CD8-positive, alpha-beta memory T cell (primary cell): ENCODE measurements at places on chromosomes 1 and 21. TPM values are rescaled to one million over a fixed set of nuclear protein-coding genes. Genes with fewer than 3 reads are reported as not detected.
A peak's percentile ranks its signal among the peaks of the same experiment; 100 is the strongest.

Gene TMEM269
- 0.16 TPM for total RNA-seq

Gene LAPTM5
- 204 TPM for total RNA-seq

Gene SPRR2G
- total RNA-seq, result not detected

Gene DCDC2B
- total RNA-seq, result not detected

Gene LCE6A
- not detected for total RNA-seq

Gene KRTAP10-5
- not detected for total RNA-seq

Gene OLIG2
- not detected for total RNA-seq

DNA sequence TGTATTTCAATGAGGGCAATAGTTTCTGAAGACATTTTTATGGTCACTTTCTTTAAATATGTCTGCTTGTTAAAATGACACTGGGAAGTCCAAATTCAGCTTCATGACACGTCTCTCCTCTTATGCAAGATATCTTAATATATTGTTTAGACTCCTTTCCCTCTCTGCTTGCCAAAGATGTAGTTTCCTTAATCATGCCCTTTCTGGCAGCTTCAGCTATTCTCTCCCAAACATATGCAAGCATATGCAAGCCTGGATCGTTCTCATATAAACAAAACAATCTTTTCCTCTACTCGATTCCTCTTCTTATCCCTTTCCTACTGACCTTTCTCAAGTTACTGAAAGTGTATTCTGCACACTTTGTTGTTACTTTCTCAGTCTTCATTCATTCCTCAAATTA is 372.2 kb downstream of the PTBP2 start:
- no peaks in the 10 kb centered on the region for H3K36me3 ChIP-seq
- no peak for DNase-seq
- H3K27ac ChIP-seq, result no peak overlapping the region
- H3K27me3 ChIP-seq, result no peaks in the 10 kb centered on the region

DNA sequence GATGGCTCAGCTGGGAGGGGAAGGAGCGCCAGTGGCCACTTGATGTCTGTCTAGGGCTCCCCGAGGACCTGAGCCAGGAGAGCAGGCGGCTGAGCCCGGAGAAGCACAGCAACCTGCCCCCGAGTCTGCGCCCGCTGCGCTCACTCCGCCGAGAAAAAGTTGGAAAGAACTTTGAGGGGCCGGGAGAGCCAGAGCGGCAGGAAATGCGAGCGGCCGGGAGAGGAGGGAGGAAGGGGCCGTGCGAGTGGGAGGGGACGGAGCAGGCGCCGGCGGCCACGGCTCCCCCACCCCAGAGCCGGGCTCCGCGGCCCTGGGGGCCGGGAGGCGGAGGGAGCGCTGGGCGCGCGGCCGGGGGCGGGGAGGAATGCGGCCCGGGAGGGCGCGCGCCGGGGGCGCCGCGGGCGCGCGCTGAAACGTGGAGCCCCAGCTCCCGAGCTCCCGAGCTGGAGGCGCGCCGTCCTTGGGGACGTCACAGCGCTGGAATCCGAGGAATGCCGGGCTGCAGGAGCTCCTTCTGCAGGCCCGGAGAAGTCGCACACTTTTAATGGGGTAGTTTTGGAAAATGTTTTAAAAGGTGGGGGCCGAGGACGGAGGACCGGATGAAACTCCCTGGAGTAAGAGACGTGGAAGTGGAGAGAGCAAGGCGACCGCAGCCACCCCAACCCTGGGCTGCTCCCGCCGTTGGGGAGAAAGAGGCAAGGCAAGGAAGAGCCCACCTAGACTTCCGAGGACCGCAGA is at the start of gene PTPN14:
PTPN14 (minus strand) TSS at position 167 of the 738 bp plus-strand sequence. CDS start 86,799 bp downstream, outside the sequence.
- H3K27me3 ChIP-seq, result peaks cover 21% of the 10 kb centered on the region
- H3K27ac ChIP-seq, result no peak within 1 kb of the TSS
- H3K4me3 ChIP-seq, result no peak within 1 kb of the TSS
- no peaks in the 10 kb centered on the region for H3K4me1 ChIP-seq

DNA sequence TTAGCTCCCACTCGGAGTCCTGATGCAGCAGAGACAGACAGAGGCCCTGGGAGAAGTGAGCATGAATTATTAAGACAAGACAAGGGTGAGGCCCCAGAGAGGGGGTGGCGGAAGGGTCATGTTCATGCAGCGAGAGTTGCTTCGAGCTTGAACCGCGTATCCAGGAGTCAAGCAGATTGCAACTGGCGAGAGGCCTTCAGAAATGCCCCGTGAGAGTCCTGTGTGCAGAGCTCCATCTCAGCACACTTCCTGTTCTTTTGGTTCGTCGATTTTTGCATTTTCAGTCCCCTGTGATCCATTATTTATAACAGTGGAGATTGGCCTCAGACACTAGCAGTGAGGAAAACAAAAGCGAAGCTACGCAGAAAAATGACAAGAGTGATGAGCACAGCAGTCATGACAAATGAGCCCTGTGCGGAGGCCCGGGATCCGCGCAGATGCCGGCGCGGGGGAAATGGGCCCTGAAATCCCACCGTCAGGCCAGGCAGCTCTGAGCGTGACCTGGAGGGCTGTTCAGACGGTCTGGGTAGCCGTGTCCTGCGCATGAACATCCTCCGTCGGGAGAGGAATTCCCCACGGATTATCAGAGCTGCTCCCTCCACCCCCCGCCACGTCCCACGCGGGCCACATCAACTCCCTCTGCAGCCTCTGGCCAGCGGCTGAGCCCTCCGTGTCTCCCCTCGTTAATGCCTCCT is 15.0 kb downstream of the PDE9A start:
- DNase-seq, result no peak
- no peaks in the 10 kb centered on the region for H3K27me3 ChIP-seq
- no peak overlapping the region for H3K4me3 ChIP-seq
- H3K4me1 ChIP-seq, result peaks cover 9% of the 10 kb centered on the region
- no peak overlapping the region for H3K27ac ChIP-seq

DNA sequence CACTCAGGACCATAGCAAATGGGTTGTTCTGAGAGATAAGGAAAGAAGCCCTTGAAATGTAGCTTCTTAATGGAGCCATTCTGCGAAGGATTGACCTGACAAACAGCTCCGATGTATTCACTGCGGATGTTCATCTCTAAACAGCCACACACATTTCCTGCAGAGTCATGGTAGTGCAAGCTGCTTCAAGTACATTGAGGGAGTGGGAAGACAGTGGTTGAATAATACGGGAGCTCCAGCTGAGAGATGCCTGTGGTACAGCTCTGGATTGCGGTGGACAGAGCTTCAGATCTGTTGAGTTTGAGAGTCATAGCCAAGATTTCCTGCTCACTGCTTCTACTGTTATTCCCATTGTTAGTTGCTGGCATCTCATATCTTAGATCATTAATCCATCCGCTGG is 86.6 kb downstream of the ZBTB18 start:
- H3K4me3 ChIP-seq, result peak overlapping the region; percentile 27
- H3K27me3 ChIP-seq, result peaks cover 4% of the 10 kb centered on the region
- H3K27ac ChIP-seq, result no peak overlapping the region
- no peak for DNase-seq
- H3K4me1 ChIP-seq, result no peaks in the 10 kb centered on the region

DNA sequence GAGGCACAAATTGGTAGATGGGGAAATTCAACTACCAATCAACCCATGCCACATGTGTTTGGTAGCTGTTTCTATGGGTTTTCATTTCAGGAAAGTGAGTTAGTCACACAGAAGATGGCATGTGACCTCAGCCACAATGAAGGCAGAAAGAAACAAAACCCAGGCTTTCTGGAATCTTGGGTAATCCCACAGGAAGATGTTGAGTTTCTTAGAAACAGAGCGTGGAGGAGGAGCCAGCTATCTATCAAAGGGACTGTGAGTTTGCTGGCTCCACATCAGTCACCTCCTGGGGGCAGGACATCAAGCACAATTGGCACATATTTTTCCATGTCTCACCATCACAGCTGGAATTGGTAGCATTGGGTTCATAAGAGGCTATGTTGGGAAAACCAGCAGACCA is 188.9 kb upstream of the PLXNA2 start:
- H3K27me3 ChIP-seq, result no peaks in the 10 kb centered on the region
- no peak overlapping the region for H3K27ac ChIP-seq
- H3K4me3 ChIP-seq, result no peak overlapping the region
- no peak for DNase-seq
- no peaks in the 10 kb centered on the region for H3K4me1 ChIP-seq
- no peaks in the 10 kb centered on the region for H3K36me3 ChIP-seq

- no peaks in the 10 kb centered on the region for H3K27me3 ChIP-seq
- H3K4me1 ChIP-seq, result no peaks in the 10 kb centered on the region
- no peak overlapping the region for H3K4me3 ChIP-seq
- no peak overlapping the region for H3K27ac ChIP-seq
These were observed 54.2 kb downstream of the DRAM2 start for GRCh38 chr1:111085676-111086075.

DNA sequence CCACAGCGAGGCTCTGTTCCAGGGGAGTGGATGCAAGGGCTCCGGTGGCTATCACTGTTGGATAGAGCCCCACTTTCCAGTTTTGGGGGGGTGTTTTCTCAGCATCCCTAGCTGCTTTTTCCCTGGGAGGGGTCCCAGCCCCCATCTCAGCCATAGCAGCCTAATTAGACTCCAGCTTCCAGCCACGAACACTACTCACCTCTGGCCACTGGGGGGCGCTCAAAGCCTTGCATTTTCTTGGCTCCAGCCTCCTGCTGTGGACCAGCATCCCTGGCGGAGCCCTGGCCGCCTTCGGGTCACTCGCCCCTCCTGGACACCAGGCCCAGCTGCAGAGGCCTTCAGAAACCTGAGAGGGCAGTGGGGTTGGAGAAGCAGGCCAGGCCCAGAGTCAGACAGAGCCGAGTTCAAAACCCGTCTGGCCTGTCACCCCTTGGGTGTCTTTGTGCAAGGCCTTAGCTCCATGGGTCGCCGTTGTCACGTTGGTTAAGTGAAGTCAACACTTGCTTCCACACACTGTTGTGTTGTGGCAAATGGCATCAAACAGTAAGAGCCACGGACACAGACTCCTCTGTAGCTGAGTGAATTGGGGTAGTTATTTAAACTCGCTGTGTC is 93.5 kb upstream of the ACTL8 start:
- H3K4me1 ChIP-seq, result no peaks in the 10 kb centered on the region
- H3K4me3 ChIP-seq, result no peak overlapping the region
- no peaks in the 10 kb centered on the region for H3K27me3 ChIP-seq
- peak; percentile 16 for DNase-seq
- H3K36me3 ChIP-seq, result no peaks in the 10 kb centered on the region

DNA sequence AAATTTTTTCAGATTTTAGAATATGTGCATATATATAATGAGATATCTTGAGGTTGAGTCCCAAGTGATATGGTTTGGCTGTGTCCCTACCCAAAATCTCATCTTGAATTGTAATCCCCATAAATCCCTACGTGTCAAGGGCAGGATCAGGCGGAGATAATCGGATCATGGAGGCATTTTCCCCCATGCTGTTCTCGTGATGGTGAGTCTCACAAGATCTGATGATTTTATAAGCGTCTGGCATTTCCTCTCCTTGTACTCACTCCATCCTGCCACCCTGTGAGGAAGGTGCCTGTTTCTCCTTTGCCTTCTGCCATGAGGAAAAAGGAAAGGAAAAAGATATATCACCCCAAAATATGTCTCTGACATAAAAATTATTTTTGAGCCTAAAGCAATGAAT is 64.6 kb downstream of the TOR3A start:
- H3K36me3 ChIP-seq, result no peaks in the 10 kb centered on the region
- DNase-seq, result no peak
- no peaks in the 10 kb centered on the region for H3K27me3 ChIP-seq
- H3K4me1 ChIP-seq, result peaks cover 13% of the 10 kb centered on the region
- no peak overlapping the region for H3K27ac ChIP-seq

- H3K4me3 ChIP-seq, result no peak overlapping the region
- no peak overlapping the region for H3K27ac ChIP-seq
- H3K36me3 ChIP-seq, result no peaks in the 10 kb centered on the region
- H3K4me1 ChIP-seq, result peaks cover 14% of the 10 kb centered on the region
- no peak for DNase-seq
- peaks cover 33% of the 10 kb centered on the region for H3K27me3 ChIP-seq
These were observed 2.5 kb downstream of the VWA1 start for GRCh38 chr1:1437904-1438376.

- no peak for DNase-seq
- no peaks in the 10 kb centered on the region for H3K4me1 ChIP-seq
- H3K27ac ChIP-seq, result no peak overlapping the region
- H3K4me3 ChIP-seq, result no peak overlapping the region
- no peaks in the 10 kb centered on the region for H3K27me3 ChIP-seq
These were observed 43.8 kb downstream of the RBM11 start for GRCh38 chr21:14259747-14260146.

DNA sequence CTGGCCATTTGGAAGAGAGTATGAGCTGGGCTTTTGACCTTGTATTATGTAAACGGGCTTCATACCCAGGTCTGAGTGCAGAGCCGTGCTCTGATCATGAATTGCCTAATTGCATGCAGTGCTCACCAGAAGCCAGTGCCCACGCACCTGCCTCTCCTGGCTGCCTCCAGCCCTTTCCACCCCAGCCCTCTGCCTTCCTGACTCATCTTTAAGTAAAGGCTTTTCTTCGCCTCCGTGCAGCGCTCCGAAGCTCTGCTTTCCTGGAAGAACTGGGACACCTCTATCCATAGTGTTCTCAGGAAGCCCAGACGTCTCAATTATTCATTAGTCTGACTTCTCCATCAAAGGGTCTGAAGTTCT is 413.7 kb downstream of the PTPRU start:
- no peak for DNase-seq
- no peaks in the 10 kb centered on the region for H3K27me3 ChIP-seq
- H3K27ac ChIP-seq, result no peak overlapping the region
- H3K4me3 ChIP-seq, result no peak overlapping the region
- H3K36me3 ChIP-seq, result no peaks in the 10 kb centered on the region

GRCh38 chr1:117942293-117942692 is 12.8 kb downstream of the WDR3 start:
- H3K4me1 ChIP-seq, result no peaks in the 10 kb centered on the region
- H3K36me3 ChIP-seq, result peaks cover 59% of the 10 kb centered on the region
- H3K4me3 ChIP-seq, result no peak overlapping the region
- H3K27ac ChIP-seq, result no peak overlapping the region
- no peak for DNase-seq

- no peak overlapping the region for H3K27ac ChIP-seq
- no peak overlapping the region for H3K4me3 ChIP-seq
- no peak for DNase-seq
- H3K36me3 ChIP-seq, result no peaks in the 10 kb centered on the region
These were observed 22.4 kb downstream of the DEGS1 start for GRCh38 chr1:224205438-224205840.

DNA sequence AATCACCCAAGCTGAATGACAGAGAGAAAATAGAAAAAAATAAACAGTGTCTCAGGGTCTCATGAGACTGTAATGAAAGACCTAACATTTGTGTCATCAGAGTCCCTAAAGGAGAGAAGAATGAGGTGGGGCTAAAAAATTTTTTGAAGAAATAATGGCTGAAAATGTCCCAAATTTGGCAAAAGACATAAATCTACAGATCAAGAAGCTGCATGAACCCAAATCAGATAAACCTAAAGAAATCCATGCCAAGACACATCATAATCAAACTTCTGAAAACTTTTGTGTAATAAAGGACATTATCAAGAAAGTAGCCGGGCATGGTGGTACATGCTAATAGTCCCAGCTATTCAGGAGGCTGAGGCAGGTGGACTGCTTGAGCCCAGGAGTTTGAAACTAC is 29.2 kb downstream of the LEMD1 start:
- H3K4me1 ChIP-seq, result no peaks in the 10 kb centered on the region
- H3K27ac ChIP-seq, result no peak overlapping the region
- no peak for DNase-seq
- no peak overlapping the region for H3K4me3 ChIP-seq
